Activated CD4-positive, alpha-beta T cell treated with anti-CD3 and anti-CD28 coated beads for 1 hour (primary cell): ENCODE measurements at places on chromosomes 1 and 21.

- DNase-seq, result no peak
Observed at GRCh38 chr1:101107496-101108110, 82.0 kb upstream of the DPH5 start.

GRCh38 chr1:76640092-76640491 is 227.2 kb upstream of the ST6GALNAC5 start:
- DNase-seq, result no peak

GRCh38 chr1:156828400-156829124 is 11.9 kb upstream of the SH2D2A start:
- DNase-seq, result no peak

DNA sequence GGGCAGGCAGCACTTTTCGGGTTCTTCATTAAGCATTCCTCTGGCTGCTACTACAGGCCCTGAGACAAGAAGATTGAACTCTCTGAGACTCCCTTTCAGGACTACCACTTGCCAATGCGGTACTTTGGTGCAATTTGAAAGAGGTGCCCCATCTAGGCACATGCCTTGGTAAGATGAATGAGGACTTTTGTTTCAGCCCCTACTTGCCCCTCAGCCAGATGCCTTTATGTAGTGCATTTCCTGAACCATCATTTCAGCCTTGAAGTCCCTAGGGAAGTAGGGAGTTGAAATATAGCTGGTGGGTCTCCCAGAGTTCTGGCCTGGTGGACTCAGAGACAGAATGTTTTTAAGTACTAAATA is 123.8 kb downstream of the PLXNA2 start:
- no peak for DNase-seq

DNA sequence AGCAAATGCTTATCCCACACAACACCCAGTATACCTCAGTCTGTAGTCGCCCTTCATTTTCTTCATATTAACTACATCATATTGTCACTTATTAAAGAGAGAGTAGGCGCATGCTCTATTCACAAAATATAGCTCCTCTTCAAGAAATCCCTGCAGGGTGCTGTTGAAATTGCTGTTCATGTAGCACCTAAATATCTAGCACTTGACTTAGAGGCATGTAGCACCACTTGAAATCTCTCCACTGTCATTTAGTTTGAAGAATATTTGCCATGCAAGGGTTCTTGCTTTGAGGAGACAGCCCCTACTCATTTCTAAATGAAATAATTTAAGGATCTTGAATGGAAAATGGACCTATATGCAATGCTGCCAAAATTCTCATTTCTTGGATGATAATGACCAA is 20.9 kb upstream of the LRRC8B start:
- DNase-seq, result no peak

DNA sequence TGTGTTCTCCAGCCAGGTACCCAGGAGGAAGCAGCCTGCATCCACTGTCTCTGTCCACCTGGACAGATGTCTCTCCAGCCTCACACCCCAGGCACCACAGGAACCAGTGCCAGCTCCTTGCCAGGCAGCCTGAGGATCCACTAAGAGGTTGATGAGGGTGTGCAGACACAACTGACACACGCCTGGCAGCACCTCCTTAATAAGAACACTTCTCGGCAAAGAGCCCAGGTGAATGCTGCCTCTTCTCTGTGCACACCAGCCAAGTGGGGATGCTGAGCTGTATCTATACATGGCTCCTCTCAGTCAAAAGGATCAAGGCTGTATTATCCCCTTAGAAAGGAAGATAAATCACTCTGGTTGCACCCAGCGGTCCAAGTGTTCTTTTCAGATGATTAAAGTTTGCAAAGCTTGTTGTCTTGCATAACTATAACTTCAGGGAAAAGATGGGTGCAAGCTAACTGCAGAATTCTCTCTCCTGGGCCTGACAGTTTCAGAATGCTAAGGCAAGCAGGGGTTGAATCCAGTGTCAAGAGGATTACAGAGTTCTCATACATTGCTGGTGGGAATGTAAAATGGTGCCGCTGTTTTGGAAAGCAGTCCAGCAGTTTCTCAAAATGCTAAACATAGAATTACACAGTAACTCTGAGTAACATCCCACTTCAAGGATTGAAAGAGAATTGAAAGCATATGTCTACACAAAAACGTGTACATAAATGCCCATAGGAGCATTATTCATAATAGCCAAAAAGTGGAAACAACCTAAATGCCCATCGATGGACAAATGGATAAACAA is 3.7 kb upstream of the CAPN8 start:
- DNase-seq, result no peak

DNA sequence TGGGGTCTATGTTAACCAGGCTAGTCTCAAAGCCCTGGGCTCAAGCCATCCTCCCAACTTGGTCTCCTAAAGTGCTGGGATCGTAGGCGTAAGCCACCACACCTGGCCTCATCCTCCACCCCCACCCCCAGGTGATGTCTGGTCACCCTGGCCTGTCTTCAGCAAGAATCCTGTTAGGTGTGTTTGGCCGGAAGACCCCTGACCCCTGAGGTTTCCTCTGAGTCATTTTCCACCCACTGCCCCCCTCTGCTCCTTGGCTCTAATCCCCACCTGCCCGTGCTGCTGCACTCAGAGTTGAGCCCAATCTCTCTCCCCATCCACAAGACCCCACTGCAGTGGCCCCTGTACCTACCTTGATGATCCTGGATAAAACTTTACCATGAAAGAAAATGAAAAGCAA is 25.2 kb downstream of the SLC66A1 start:
- DNase-seq, result no peak

GRCh38 chr1:181075766-181076350 is 12.6 kb upstream of the IER5 start:
- no peak for DNase-seq

GRCh38 chr1:201530741-201531531 is 8.0 kb upstream of the NAV1 start:
- DNase-seq, result no peak
